ENCODE measurements at places on chromosomes 2 and 18. TPM values are rescaled to one million over a fixed set of nuclear protein-coding genes. Genes with fewer than 3 reads are reported as not detected.

The ESPNL gene
- 2.2 TPM for total RNA-seq

The NDUFS1 gene
- 95.0 TPM for total RNA-seq

The SH3YL1 gene
- 4.2 TPM for total RNA-seq

The IL1RL2 gene
- total RNA-seq = not detected

The FSHR gene
- total RNA-seq = not detected

The FAM168B gene
- total RNA-seq = 134 TPM

The UGT1A6 gene
- 0.65 TPM for total RNA-seq

The AQP12B gene
- total RNA-seq = not detected

The SNED1 gene
- total RNA-seq = 6.7 TPM

The QPCT gene
- 23.2 TPM for total RNA-seq

The DYSF gene
- 37.0 TPM for total RNA-seq

The SERPINB2 gene
- total RNA-seq = not detected

The SERPINB13 gene
- not detected for total RNA-seq

The SEPTIN2 gene
- 238 TPM for total RNA-seq

The INPP5D gene
- 2.7 TPM for total RNA-seq

The ASAP2 gene
- 28.4 TPM for total RNA-seq

The ACMSD gene
- total RNA-seq = not detected

The CCDC148 gene
- 0.38 TPM for total RNA-seq

The TMEM182 gene
- 1.8 TPM for total RNA-seq

The GKN2 gene
- not detected for total RNA-seq

The SNTG2 gene
- not detected for total RNA-seq

The ERMN gene
- total RNA-seq = not detected

The MAP4K4 gene
- total RNA-seq = 77.7 TPM

The ATP8B1 gene
- total RNA-seq = 19.5 TPM

The C2orf80 gene
- total RNA-seq = not detected

The RAB27B gene
- 3.0 TPM for total RNA-seq

The TBC1D8 gene
- 3.7 TPM for total RNA-seq

The SLC5A7 gene
- total RNA-seq = not detected

The RMND5A gene
- 11.9 TPM for total RNA-seq

The TDRD15 gene
- not detected for total RNA-seq

The KCNK3 gene
- total RNA-seq = 0.49 TPM

The MARCHF4 gene
- total RNA-seq = 0.89 TPM

The TCF4 gene
- 14.2 TPM for total RNA-seq

The KIF1A gene
- total RNA-seq = 2.6 TPM

The OSR1 gene
- total RNA-seq = 0.81 TPM

The TUBB8B gene
- total RNA-seq = 0.63 TPM

The SCYGR4 gene
- total RNA-seq = not detected

The ANKRD30B gene
- not detected for total RNA-seq

The CD226 gene
- total RNA-seq = not detected

The EGR4 gene
- not detected for total RNA-seq

The DSG3 gene
- not detected for total RNA-seq

The CDKL4 gene
- total RNA-seq = not detected
